ENCODE measurements at places on chromosomes 3 and 15.

GRCh38 chr15:52428297-52428696 lies 100.4 kb downstream of the MYO5A start:
- no peak for DNase-seq

DNA sequence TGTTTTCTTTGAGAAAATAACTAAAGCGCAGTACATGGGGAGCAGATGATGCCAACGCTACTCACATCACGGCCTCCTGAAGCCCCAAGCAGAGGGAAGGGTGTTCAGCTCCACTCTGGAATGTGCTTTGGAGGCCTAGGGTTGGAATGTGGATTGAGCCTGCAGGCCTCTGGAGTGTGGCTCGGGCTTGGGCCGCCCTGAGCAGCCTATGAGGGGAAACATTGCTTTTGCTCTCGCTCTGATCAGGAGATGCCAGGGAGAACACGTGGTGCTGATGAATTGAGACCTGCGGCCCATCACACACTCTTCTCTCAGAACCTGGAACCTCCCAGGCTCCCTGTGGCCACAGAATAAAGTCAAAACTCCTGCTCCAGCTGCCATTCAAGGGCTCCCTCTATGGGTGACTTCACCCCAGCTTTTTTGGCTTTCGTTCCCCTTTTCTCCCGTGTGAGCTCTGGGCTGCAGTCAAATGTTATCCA lies 23.3 kb downstream of the CCDC13 start:
- DNase-seq: peak; percentile 56

GRCh38 chr15:50051811-50052419 lies 67.1 kb downstream of the ATP8B4 start:
- DNase-seq: peak; percentile 79

GRCh38 chr15:60006203-60006862 lies 2.2 kb downstream of the FOXB1 start:
- no peak for DNase-seq

GRCh38 chr3:31934018-31934417 lies 47.0 kb downstream of the OSBPL10 start:
- no peak for DNase-seq

- no peak for DNase-seq
These were observed 27.3 kb downstream of the MED12L start for GRCh38 chr3:151112731-151113130.

DNA sequence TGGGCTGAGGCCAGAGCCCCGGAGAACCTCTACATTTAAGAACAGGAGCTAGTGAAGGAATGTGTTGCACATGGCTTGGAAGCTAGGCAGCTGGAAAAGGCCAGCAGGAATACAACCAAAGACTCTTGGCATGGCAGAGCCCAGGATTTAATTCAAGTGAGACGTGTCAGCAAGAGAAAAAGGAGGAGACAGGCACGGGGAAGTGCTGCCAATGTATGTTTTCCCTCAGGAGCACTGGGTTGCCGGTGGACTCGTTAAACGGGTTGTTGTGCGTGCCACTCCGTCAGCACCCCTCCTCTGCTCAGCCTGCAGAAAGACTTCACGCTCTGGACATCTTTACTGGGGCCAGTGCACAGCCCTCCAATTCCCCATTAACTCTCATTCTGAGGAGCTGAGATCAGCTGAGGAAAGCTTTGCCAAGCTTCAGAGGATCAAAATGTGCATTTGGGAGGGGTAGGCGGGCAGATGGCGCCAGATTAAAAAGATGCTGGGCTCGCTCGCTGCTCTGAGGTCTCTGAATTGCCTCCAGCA lies 103.7 kb downstream of the PDZRN3 start:
- DNase-seq: peak; percentile 39

GRCh38 chr3:58092521-58092920 lies 84.3 kb downstream of the FLNB start:
- no peak for DNase-seq

DNA sequence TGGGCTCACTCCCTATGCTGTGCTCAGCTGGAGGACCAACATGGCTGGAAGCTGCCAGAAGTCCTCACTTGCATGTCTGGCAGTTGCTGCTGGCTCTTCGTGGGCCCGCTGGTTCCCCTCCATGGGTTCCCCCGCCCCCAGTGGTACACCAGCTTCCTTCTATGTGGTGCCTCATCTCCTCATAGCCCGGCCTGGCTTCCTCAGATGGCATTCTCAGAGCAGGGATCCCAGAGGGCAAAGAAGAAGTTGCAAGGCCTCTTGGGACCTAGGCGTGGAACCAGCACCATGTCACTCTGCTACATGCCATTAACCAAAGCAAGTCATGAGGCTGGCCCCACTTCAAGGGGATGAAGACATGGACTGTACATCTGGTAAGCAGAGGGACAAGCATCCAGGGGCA lies 2.9 kb upstream of the CFAP92 start:
- DNase-seq: no peak

- DNase-seq: no peak
These were observed 247.8 kb downstream of the GABRB3 start for GRCh38 chr15:26525096-26525495.

GRCh38 chr3:52183786-52184445 lies 14.0 kb upstream of the ALAS1 start:
- no peak for DNase-seq

DNA sequence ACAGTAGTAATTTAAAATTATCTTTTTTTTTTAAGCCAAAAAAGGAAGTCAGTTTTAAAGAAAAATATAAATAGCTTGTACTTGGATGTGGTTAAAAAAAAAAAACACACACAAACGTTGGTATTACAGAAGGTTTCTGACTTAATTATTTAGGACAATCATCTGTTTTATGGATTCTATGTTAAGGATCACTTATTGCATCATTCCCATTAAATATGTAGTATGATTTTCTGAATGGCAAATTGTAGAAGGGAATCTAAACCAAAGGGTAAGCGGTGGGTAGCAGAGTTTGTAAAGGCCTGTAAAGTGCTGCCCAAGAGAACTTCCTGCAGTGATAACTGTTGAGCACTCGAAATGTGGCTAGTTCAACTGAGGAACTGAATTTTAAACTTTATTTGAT lies 8.0 kb downstream of the SENP2 start:
- no peak for DNase-seq

DNA sequence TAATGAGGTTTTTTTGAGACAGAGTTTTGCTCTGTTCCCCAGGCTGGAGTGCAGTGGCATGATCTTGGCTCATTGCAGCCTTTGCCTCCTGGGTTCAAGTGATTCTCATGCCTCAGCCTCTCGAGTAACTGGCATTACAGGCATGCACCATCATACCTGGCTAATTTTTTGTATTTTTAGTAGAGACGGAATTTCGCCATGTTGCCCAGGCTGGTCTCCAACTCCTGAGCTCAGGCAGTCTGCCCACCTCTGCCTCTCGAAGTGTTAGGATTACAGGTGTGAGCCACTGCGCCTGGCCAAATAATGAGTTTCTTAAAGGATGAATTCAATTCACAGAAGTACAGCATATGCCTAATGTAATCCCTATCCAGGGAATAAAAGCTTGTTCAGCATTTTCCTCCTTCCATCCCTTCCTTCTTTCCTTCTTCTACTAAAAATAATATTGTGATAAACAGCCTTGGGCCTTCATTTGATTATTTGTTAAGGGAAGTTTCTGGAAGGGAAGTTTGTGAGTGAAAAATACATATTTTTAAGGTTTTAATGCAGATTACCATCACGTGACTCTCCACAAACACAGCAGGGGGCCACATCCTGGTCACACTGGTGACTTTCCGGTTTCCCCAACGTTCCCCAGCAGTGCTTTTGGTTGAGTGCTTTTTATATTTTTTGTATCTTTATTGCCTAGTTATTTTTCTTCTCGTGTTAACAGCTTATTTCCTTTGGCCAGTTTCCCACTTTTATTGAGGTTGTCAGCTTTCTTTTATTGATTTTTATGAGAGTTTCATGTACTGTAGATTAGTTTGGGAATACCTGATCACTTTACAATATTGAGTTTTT lies 116.8 kb downstream of the USP13 start:
- peak; percentile 9 for DNase-seq

DNA sequence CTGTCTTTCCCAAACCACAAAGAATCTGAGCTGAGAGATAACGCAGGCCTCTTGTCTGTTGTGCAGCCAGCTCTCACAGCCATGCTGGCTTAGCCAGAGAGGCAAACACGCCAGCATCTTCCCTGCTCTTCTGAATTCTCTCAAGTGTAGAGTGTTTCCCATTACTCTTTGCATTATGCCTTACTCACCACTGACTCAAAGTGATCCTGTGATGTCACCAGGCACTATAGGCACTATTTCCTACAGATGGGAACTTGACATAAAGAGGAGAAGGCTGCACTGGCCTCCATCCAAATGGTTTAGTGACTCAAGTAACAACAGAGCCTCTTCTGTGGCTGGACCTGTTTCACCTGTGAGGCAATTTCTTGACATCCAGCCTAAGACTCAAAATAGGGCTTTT lies 44.4 kb downstream of the PDZRN3 start:
- peak; percentile 95 for DNase-seq

DNA sequence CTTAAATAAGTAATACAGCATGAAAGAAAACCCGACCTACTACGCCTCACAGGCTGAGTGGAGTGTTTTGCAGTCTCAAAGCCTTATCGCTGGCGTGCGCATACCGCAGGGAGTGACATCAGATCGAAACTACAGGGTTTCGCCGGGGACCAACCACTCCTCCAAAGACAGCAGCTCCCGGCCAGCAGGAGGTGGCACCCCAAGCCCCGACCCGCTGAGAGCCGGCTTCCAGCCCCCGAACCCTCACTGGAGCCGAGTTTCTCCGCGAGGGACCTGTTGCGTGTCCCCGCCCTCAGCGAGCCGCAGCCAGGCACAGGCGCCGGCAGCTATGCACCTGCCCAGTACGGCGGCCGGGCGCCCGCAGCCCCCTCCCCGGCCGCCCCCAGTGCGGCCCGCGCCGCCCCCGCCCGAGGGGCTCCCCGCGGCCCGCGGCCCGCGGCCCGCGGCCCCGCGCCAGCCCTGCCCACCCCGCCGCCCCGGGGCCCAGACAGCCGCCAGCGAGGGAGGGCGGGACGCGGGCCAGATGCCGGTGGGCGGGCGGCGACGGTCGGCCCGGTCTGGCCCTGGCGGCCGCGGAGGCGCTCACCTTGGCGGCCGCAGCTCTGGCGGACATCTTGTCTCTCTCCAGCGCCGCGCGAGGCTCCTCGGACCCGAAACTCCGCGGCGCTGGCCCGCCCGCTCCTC lies 710 bp downstream of the TJP1 start:
- DNase-seq: peak; percentile 86

DNA sequence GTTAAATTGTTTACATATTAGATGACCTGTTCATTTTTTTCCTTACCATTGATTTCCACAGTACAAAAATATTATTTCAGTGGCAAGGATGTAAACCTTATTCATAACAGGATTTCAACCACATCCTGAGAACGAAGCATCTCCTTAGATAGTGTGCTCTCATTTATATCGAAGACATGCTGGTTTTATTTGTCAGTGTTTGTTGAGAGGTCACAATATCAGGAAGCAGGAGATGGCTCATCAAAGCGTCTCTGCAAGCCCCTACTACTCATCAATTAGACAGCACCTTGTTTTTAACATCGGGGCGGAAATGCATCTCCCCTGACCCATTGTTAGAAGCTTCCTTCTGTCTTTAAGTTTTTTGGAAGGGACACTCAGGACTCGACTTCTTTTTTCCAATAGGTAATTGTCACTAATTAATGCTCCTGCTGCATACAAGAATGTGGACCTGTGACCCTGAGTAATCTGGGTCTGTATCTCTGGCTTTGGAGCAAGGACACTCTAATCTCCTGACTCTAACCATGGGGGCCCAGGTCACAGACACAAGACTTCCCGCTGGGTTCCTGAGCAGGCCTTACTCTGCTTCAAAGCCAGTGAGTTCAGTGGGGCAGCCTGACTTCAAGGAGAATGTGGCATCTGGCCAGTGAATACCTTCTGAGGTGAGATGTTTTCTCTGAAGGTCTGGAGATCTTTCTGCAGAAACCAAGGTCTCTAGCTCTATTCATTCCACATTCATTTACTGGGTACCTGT lies 50.3 kb downstream of the MECOM start:
- no peak for DNase-seq

DNA sequence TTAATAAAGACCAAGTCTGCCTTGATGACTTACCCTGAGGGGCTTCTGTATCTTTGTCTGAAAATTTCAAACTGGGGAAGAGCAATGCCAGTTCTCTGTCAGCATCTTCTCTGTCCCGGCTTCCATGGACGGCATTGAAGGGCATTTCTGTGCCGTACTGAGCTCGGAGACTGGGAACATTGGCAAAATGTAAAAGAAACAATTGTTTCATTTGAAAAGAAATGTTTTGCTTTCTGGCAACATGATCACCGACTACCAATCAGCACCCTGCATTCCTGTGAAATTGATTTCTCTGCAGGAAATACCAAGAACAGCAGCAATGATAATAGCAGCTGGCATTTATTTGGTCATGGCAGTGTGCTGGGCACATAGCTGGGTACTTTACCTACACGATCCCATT lies 26.2 kb downstream of the NME9 start:
- no peak for DNase-seq

DNA sequence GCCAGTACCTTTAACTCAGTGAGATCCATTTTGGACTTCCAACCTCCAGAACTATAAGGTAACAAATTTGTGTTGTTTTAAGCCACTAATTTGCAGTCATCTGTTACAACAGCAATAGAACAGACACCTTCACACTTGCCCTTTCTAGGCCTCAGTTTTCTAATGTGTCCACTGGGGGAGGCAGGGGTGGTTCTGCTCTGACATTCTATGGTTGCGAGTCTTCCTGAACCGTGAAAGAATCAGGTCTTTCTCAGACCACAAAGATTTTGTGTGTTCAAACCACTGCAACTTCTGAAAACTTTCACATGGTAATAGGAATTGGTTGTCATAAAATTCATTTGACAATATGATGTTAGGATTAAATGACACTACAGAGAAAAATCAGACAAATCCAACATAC lies 26.8 kb upstream of the CSTA start:
- no peak for DNase-seq

DNA sequence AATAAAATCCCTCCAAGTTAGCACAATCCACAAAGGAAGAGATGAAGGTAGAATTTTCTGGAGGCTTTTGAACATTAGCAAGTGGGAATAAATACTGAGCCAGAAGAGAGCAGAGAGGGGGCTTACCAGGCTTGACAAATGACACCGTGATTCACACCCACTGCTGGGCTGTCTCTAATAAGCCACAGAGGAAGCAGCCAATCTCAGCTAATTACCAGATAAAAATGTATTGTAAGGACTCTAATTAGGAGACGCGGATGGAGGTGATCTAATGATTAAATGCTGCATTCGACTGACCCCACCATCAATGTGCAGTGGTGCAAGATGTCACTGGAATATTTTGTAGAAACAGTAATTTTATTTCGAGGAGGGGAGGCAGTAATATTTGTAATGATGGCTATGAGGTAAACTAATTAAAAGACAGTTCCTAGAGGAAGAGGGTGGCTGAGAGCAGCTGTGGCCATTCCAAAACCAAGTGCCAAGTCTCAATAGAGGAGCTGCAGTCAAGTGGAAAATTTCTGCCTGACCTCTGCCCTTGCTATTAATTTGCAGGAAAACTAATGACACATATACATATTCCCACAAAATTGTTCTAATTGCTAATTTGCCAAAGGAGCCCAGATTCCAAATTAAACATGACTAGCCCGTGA lies 602.2 kb downstream of the FOXP1 start:
- no peak for DNase-seq

- peak; percentile 26 for DNase-seq
These were observed 1.5 kb downstream of the MSL2 start for GRCh38 chr3:136194409-136195257.

GRCh38 chr3:18127859-18128681 lies 297.1 kb downstream of the SATB1 start:
- DNase-seq: no peak

Measured in fibroblast of skin of back (primary cell).